ENCODE measurements at places on chromosomes 3 and 15.
A peak's percentile ranks its signal among the peaks of the same experiment; 100 is the strongest.

GRCh38 chr3:34863485-34863884, 775.8 kb upstream of the ARPP21 start:
- H3K36me3 ChIP-seq = no peaks in the 10 kb centered on the region
- no peak overlapping the region for H3K4me3 ChIP-seq
- DNase-seq = no peak
- no peaks in the 10 kb centered on the region for H3K4me1 ChIP-seq
- no peaks in the 10 kb centered on the region for H3K27me3 ChIP-seq

DNA sequence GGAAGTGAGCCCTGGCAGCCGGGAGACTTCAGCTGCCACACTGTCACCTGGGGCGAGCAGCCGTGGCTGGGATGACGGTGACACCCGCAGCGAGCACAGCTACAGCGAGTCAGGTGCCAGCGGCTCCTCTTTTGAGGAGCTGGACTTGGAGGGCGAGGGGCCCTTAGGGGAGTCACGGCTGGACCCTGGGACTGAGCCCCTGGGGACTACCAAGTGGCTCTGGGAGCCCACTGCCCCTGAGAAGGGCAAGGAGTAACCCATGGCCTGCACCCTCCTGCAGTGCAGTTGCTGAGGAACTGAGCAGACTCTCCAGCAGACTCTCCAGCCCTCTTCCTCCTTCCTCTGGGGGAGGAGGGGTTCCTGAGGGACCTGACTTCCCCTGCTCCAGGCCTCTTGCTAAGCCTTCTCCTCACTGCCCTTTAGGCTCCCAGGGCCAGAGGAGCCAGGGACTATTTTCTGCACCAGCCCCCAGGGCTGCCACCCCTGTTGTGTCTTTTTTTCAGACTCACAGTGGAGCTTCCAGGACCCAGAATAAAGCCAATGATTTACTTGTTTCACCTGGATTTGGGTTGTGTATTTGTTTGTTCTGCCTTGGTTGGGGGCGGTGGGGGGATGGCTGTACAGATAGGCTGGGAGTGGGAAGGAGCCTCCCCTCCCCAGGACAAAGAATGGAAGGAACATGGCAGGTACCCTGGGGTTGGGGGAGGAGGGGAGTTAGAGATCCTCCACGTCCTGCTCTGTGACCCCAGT, 2.9 kb upstream of the GRM2 start:
- H3K4me1 ChIP-seq = peaks cover 13% of the 10 kb centered on the region
- DNase-seq = no peak

GRCh38 chr15:34109797-34110663, 8.1 kb downstream of the PGBD4 start:
- H3K4me1 ChIP-seq = peaks cover 5% of the 10 kb centered on the region
- H3K36me3 ChIP-seq = peaks cover 3% of the 10 kb centered on the region
- H3K4me3 ChIP-seq = no peak overlapping the region

DNA sequence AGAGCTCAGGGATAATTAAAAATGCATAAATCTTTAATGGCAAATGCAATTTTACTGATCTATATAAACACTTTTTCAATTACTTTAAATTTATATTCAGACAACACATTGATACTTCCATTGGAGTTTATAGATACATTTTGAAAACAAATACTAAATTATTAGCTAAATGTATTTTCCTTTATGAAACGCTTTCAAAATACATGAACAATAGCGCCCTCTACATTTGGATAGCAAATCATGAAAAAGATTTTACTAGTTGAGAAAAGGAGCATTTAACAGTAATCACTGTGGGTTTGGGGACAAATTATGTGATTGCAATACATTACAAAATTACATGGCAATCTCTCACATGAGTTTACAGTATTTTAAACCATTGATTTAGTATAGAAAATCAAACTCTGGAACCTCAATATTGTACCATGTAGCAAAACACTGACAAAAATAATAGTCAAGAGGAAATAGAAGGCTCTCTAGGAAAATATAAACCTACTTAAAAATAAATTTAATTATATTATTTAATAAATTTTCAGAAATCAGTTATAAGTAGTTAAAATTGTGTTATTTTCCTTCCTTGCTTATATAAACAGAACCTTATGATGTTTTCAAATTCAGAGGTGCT, 207.9 kb downstream of the ZIC1 start:
- H3K36me3 ChIP-seq = no peaks in the 10 kb centered on the region
- no peaks in the 10 kb centered on the region for H3K27me3 ChIP-seq
- H3K27ac ChIP-seq = no peak overlapping the region

GRCh38 chr15:100878648-100879047, 983 bp upstream of the ALDH1A3 start:
- H3K36me3 ChIP-seq = no peaks in the 10 kb centered on the region
- no peak for DNase-seq
- H3K27me3 ChIP-seq = peaks cover 78% of the 10 kb centered on the region
- peaks cover 10% of the 10 kb centered on the region for H3K4me1 ChIP-seq
- peak overlapping the region; percentile 53 for H3K4me3 ChIP-seq

- no peaks in the 10 kb centered on the region for H3K36me3 ChIP-seq
- H3K27ac ChIP-seq = no peak overlapping the region
- no peaks in the 10 kb centered on the region for H3K27me3 ChIP-seq
- no peak for DNase-seq
Observed at GRCh38 chr15:28985691-28986090, 99.9 kb downstream of the APBA2 start.

GRCh38 chr3:58874248-58874741, 175.5 kb downstream of the CFAP20DC start:
- no peak overlapping the region for H3K27ac ChIP-seq
- no peaks in the 10 kb centered on the region for H3K36me3 ChIP-seq
- H3K4me1 ChIP-seq = peaks cover 7% of the 10 kb centered on the region
- H3K27me3 ChIP-seq = peaks cover 4% of the 10 kb centered on the region
- no peak for DNase-seq

DNA sequence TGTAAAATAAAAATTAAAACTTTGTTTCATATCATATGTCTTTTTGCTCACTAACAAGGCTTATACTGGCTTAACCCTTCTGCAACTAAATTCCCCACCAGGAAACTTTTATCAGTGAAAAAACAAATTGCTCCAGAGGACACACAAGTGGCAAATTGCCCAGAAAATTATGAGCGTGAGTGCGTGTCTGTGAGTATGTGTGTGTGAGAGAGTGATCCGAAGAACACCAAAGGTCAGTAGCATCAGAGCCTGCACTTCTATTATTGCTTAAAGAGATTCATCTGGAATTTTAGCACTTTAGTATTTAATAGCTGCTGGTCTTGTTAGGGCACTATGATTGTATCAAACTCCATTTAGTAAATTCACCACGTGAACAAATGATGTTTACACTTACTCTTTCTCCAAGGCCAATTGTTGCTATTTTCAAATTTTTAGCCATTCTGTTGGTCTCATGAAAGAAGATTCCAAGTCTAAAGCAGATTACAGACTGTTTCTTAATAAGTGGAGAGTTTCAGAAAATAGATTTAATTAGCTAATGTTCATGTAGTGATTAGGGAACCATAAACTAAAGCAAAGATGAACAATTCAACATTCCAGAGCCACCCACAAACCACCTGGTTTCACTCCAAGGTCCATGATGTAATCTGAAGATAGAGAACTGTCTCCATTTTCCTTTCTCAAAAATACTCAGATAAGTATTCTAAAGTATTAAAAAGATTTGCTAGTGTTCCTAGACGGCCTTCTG, 91.1 kb upstream of the IL12A start:
- peaks cover 22% of the 10 kb centered on the region for H3K27me3 ChIP-seq
- H3K4me1 ChIP-seq = no peaks in the 10 kb centered on the region
- no peak overlapping the region for H3K27ac ChIP-seq
- DNase-seq = no peak
- H3K4me3 ChIP-seq = no peak overlapping the region

- H3K36me3 ChIP-seq = no peaks in the 10 kb centered on the region
- DNase-seq = peak; percentile 26
- no peak overlapping the region for H3K4me3 ChIP-seq
- H3K27ac ChIP-seq = no peak overlapping the region
Observed at GRCh38 chr3:12138044-12138443, 20.7 kb downstream of the TIMP4 start.

- H3K36me3 ChIP-seq = peaks cover 9% of the 10 kb centered on the region
- H3K4me3 ChIP-seq = no peak overlapping the region
- H3K27me3 ChIP-seq = no peaks in the 10 kb centered on the region
- no peaks in the 10 kb centered on the region for H3K4me1 ChIP-seq
- no peak overlapping the region for H3K27ac ChIP-seq
Observed at GRCh38 chr3:18544146-18544545, 119.0 kb upstream of the SATB1 start.

DNA sequence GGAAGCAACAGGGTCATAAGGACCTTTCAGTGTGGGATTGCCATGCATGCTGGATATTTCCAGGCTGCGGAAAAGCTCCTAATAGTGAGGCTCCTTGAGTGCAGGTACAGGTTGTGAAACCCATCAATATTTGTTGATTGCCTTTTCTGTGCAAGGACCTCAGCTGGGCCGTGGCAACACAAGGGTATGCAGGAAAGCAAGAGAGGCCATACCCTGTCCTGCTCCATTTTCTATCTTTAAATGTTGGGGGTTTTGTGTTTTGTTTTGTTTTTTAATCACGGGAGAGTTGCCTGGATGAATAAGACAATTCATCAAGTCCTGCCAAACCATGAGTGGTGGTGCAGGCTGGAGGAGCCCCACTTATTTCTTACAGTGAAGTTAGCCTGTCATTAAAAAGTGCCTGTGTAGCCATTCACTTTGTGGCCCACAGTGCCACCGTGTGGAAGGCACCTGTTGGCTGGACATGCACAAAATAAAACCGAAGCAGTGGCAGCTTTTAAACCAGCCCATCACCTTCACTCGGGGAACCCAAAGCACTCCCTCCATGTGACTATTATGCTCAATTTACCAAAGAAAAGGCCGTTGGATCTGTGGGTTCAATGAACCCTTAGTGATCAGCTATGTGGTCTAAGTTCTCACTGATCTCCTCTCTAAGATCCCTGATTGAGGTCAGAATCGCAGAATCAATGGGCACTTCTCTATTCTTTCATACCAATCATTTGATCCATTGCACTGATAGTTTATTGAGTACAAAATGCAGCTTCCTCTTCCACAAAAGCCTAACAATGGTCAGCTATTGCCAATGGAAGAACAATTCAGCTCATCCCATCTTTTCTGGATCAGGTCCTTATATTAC, 42.2 kb downstream of the CLDN18 start:
- H3K27ac ChIP-seq = no peak overlapping the region
- H3K4me3 ChIP-seq = no peak overlapping the region
- DNase-seq = peak; percentile 30
- peaks cover 24% of the 10 kb centered on the region for H3K27me3 ChIP-seq
- H3K4me1 ChIP-seq = no peaks in the 10 kb centered on the region
- no peaks in the 10 kb centered on the region for H3K36me3 ChIP-seq

DNA sequence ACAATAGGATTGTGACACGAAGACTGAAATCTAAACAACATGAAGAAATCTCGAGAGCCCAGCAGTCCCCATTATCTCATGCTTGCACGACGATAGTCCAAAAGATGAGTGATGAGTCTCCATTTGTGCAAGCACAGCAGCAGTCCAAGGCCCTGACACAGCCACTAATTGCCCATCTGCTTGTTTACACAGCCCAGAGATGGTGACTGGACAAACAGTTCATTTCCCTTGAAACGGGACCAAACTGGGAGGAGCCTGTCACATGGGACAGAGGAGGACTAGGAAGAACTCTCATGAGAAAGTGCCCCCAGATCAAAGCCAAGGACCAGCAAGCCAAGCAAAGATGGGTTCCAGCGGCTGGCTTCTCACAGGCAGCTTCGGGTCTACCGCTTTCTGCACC, 121.0 kb downstream of the GREM1 start:
- no peaks in the 10 kb centered on the region for H3K36me3 ChIP-seq
- H3K27me3 ChIP-seq = peaks cover 6% of the 10 kb centered on the region
- no peak for DNase-seq
- H3K4me3 ChIP-seq = no peak overlapping the region
- no peaks in the 10 kb centered on the region for H3K4me1 ChIP-seq
- H3K27ac ChIP-seq = no peak overlapping the region

- no peaks in the 10 kb centered on the region for H3K27me3 ChIP-seq
- peak overlapping the region; percentile 93 for H3K4me3 ChIP-seq
- peaks cover 35% of the 10 kb centered on the region for H3K4me1 ChIP-seq
- no peak for DNase-seq
- H3K36me3 ChIP-seq = peaks cover 35% of the 10 kb centered on the region
Observed at GRCh38 chr3:5186089-5186857, 1.2 kb upstream of the EDEM1 start.

DNA sequence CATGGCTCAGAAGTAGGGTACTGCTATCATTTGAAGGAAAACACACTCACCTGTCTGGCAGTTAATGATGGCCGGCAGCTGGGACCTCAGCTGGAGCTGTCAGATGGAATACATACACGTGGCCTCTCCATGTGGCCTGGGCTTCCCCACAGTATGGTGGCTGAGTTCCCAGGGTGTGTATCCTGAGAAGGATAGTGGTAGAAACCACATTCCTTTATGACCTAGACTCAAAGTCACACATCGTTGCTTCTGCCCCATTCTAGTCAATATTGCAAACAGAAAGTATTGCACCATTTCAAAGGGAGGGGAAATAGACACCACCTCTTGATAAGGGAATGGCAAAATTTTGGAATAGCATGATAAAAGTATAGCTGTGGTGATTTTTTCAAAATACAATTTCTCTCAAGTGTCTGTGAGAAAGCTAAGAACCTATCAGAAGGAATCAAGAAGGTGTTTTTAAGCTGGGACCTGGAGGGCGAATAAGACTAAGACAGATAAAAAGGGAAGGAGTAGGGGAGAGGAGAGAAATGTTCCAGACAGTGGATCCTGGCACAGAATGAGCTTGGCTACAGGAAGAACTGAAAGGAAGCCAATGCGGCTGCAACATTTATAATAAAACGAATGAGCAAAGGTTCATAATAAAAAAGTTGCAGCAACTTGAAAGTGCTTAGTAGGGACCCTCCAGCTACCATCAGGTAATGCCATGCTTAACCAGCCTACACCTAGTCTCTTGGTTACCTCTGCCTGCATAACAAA, 40.1 kb upstream of the GALNT15 start:
- H3K36me3 ChIP-seq = no peaks in the 10 kb centered on the region
- DNase-seq = no peak
- H3K27ac ChIP-seq = no peak overlapping the region
- H3K27me3 ChIP-seq = peaks cover 11% of the 10 kb centered on the region
- no peaks in the 10 kb centered on the region for H3K4me1 ChIP-seq

GRCh38 chr3:71629711-71630110, 46.2 kb upstream of the FOXP1 start:
- H3K36me3 ChIP-seq = no peaks in the 10 kb centered on the region
- H3K27me3 ChIP-seq = no peaks in the 10 kb centered on the region
- no peak overlapping the region for H3K27ac ChIP-seq
- DNase-seq = no peak
- H3K4me1 ChIP-seq = no peaks in the 10 kb centered on the region
- H3K4me3 ChIP-seq = no peak overlapping the region

GRCh38 chr15:37340438-37340837, 240.1 kb upstream of the MEIS2 start:
- H3K27me3 ChIP-seq = no peaks in the 10 kb centered on the region
- no peak overlapping the region for H3K27ac ChIP-seq
- no peak for DNase-seq
- H3K4me3 ChIP-seq = no peak overlapping the region

- H3K4me1 ChIP-seq = no peaks in the 10 kb centered on the region
- H3K36me3 ChIP-seq = no peaks in the 10 kb centered on the region
- no peak overlapping the region for H3K4me3 ChIP-seq
- no peaks in the 10 kb centered on the region for H3K27me3 ChIP-seq
- H3K27ac ChIP-seq = no peak overlapping the region
- DNase-seq = no peak
Observed at GRCh38 chr15:71891026-71891425, 80.7 kb downstream of the NR2E3 start.

GRCh38 chr3:24503616-24504113, 9.0 kb upstream of the THRB start:
- no peak overlapping the region for H3K4me3 ChIP-seq
- no peak for DNase-seq
- H3K27me3 ChIP-seq = no peaks in the 10 kb centered on the region
- no peaks in the 10 kb centered on the region for H3K4me1 ChIP-seq
